Fibroblast of gingiva (primary cell): ENCODE measurements at places on chromosomes 3 and 15.

DNA sequence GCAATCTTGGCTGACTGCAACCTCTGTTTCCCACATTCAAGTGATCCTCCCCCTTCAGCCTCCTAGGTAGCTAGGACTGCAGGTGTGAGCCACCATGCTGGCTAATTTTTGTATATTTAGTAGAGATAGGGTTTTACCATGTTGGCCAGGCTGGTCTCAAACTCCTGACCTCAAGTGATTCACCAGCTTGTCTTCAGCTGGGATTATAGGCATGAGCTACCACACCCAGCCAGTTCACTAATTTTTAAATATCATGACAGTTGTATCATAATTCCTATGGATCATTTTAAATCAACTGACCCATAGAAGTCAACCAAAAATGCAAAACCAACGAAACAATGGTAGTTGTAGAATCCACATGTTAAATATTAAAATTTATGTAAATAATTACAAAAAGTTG, 35.1 kb downstream of the RAF1 start:
- no peak for DNase-seq

DNA sequence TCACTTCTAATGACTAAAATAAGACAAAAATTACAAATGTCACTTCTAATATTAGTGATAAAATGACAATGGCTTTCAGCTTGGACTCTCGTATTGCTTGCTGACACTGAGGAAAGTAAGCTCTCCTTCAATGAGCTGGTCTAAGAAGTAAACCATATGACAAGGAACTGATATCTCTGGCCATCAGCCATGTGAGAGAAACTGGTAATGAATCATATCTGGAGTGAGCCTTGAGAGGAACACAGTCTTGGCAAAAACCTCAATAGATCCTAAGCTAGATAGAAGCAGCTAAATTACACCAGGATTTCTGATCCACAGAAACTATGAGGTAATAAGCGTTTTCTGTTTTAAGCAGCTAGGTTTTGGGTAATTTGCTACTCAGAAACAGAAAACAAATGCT, 1575.1 kb downstream of the OTOL1 start:
- peak; percentile 66 for DNase-seq

- no peak for DNase-seq
Observed at GRCh38 chr15:68482246-68482645, 50.3 kb upstream of the ITGA11 start.

- peak; percentile 69 for DNase-seq
Observed at GRCh38 chr3:115245438-115245837, 98.3 kb upstream of the ZBTB20 start.

DNA sequence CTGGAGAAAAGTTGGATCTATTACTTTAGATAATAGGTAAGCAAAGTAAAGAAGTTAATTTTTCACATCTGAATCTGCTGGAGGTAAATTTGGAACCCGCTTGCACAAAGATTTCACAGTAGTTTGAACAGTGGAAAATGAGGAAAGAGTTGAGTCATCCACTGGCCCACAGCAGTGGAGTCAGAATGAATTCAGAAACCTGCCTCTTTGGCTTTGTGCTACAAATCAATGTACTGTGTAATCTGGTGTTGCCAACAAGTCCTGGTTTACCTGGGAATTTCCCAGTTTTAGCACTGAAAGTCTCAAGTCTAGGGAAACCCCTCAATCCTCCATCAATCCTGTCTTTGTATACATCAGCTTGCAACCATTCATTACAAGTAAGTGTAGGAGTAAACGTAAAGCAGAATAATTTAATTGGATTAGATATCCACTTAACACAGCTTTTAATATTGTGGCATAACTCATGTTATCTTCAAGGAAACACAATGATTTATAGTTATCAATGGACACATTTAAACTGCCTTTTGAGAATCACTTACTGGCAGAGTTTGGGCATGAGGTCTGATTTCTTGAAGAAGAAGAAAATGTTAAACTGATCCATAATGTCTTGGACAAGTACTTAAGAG, 100.6 kb downstream of the DCLK3 start:
- peak; percentile 41 for DNase-seq

DNA sequence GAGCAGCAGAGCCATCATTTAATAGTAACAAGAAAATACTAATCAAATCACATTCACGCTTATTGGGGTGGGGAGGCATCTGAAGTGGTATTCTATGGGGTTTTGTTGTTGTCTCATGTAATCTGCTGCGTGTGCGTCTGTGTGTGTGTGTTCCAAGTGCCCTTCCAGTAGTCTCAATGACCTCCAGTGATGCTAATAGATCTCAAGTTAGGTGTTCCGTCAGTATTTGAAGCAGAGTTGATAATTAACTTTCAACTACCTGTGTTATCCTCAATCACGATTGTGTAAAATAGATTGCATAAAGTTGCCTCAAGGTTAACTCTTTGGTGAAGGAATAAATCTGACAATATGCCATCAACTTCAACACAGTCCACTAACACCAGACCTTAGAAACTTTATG, 375.0 kb downstream of the MECOM start:
- DNase-seq, result no peak

- DNase-seq, result no peak
Observed at GRCh38 chr15:49412797-49413196, 10.2 kb upstream of the FGF7 start.

GRCh38 chr15:101801048-101801447, 2.3 kb upstream of the OR4F6 start:
- DNase-seq, result no peak

DNA sequence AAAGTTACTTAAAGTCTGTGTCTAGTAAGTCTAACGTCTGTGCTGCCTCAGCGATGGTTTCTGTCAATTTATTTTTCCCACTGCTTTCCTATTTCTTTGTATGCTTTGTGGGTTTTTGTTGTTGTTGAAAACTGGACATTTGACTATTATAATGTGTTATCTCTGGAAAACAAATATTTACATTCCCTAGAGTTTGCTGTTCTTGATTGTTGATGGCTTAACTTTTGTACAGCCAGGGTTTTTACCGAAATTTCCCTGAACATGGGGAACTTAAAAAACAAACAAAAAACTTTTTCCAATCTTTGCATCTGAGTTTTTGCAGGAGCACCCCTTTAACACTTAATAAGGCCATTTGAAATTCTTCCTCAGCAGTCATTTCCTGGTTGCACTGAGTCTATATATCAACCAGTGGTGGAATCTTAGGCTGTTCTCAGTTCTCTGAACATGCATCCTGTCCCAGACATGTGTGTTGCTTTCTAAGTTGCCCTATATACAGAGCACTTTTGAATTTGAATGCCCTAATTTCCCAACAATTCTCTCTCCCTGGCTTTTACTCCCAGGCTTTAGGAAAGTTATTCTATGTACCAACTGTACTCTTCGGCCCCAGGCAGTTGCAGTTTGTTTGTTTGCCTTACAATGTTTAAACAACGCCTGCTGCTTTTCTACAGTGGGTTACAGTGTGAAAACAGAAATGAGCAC, 11.8 kb upstream of the PIAS1 start:
- no peak for DNase-seq

GRCh38 chr3:169289273-169289672, 374.2 kb downstream of the MECOM start:
- no peak for DNase-seq

- DNase-seq, result no peak
Observed at GRCh38 chr3:177676947-177677587, 479.8 kb upstream of the TBL1XR1 start.

- peak; percentile 17 for DNase-seq
Observed at GRCh38 chr3:21795921-21796320, 44.9 kb upstream of the ZNF385D start.

DNA sequence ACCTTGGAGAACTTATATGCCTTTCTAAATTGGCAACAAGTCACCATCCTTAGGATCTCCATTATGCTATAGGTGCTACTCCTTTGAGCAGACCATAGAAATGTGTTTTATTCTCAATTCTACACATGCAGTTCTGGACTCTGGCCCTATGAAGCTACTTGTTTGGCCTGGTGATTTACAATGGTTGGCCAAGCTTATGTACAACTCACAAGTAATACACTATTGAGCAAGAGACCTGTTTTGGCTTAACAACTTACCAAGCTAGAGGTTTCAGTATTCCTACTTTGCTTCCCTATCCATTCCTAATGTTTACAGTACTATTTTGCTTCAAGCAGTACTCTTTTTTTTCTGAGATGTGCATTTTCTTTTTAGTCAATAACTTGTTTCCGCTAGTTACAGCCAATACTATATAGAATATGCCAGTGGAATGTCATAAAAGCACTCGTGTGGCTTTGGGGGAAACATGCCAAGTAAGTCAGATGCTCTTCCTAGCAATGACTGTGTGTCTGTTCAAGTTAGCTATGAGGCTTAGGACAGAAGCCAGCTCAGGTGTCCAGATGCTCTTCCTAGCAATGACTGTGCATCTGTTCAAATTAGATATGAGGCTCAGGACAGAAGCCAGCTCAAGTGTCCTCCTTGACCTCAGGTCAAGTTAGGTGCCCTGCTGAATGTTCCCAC, 174.9 kb upstream of the SEMA6D start:
- DNase-seq, result peak; percentile 15

- DNase-seq, result peak; percentile 72
Observed at GRCh38 chr3:113249111-113249510, 37.8 kb downstream of the BOC start.

DNA sequence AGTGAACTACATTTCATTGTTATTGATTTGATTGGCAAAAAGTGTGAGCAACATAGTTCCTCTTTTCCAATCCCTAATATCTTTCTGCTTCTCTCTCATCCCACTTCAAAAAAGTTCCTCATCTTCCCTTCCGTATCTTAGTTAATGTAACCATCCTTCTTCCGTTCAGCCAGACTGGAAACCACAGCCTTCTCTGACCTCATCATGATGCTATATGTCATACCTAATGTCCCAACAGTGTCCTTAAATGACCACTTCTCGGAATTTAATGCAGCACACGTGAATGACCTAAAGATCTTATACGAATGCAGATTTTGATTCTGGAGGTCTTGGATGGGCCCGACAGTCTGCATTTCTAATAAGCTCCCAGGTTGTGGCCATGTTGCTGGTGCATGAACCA, 320.3 kb upstream of the SATB1 start:
- DNase-seq, result no peak

- no peak for DNase-seq
Observed at GRCh38 chr15:32007355-32007960, 22.9 kb upstream of the CHRNA7 start.
